ENCODE measurements at places on chromosomes 5 and 9. TPM values are rescaled to one million over a fixed set of nuclear protein-coding genes. Genes with fewer than 3 reads are reported as not detected.

DNA sequence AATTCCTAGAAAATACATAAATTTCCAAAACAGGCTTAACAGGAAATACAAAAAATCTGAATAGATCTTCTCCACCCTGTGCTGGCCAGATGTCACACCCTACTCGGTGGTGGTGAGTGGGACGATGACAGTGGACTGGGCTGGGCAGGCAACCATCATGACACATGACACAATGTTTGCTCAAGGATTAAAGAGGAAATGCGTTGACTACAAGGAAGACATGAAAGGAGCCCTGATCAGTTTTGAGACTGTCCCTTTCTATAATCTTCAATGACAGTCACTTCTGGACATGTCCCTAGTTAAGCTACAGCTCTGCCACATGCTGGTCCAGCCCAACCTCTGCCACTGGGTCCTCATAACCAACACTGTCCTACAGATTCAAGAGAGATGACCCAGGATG is 99.8 kb downstream of the ZDHHC21 start:
- no peak for DNase-seq

- no peak for DNase-seq
Measured at GRCh38 chr5:40452874-40453624, 226.7 kb upstream of the PTGER4 start.

- DNase-seq, result no peak
Measured at GRCh38 chr9:108783731-108784495, 71.9 kb downstream of the ACTL7B start.

DNA sequence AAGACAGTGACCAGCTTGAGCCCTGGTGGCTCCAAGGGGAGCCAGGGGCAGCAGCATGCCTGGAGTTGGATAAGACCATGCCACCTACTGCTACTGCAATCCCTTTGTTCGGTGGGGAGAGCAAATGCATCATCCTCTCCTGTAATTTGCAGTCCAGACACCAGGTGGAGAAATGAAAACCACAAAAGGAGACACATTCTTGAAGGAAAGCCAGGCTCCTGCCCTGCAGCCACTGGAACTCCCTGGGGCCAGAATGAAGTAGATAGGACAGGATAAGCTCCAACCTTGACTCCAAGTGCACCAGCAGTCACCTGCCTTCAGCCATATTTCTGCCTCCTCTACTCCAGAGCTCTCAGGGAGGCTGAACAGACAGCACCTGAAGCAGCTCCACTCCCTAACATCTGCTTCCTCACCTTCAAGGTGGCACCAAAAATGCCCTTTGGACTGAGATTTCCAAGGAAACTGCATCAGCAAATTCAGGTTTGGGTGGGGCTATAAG is 65.1 kb upstream of the IQGAP2 start:
- DNase-seq, result no peak

- no peak for DNase-seq
Measured at GRCh38 chr9:128937310-128938165, 9.9 kb downstream of the DOLK start.

Gene SLC34A1
- not detected for total RNA-seq

Gene SUSD3
- total RNA-seq, result 7.9 TPM

DNA sequence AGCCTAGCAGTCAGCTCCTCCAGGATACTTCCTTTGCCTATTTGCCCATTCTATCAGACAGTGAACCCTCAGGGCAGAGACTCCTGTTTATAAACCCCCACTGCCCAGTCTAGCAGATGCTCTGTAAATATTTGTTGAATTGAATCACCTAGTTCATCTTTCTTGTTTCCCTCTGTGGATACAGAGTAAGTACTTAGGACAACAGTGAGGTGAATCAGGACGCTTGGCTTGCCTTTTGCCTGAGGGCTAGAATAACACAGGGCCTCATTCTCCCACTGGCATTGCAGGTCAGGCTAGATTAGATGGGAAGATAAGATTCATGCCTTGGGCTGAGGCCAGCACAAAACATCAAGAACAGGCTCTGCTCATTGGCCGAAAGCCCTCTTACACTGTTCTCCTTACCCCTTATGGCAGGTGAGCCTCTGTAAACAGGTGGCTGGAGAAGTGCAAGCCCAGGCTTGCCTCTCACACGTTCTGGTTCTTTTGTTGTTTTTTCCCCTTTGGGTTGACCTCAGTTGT is 22.2 kb downstream of the TNFSF8 start:
- no peak for DNase-seq

- DNase-seq, result no peak
Measured at GRCh38 chr9:102428305-102428704, 566.8 kb upstream of the CYLC2 start.

DNA sequence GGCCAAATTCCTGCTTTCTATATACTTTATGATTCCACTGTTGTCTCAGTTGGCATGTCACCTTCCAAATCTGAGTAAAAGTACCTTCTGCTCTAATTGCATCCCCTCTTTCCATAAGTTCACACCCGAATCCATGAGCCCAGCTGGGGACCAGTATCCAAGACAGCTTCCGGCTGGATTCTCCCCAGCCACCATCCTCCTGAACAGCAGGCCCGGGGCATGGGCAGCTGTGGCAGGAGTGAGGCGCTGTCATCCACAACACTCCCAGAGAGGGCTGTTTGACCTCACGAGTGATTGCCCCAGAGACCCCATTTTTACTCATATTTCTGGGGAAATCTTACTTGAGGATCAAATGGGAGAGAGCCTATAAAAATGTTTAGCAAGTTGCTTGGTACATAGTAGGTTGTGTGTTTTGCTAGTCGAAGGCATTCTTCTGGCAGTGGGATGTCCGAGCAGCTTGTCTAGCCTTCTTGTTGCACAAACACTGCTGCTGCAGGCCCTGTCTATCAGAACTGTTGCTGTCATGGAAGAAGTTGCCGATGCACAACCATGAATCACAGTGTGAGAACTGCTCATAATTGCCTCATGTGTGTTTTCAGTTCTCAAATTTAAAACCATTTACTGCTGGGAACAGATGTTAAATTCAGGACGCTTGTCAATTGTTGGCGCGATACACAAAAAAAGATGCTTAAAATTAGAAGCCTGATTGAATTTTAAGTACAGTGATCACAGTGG is 93.8 kb downstream of the HSPA4 start:
- DNase-seq, result no peak

Gene OR1J2
- total RNA-seq, result not detected

GRCh38 chr9:134324359-134325095 is 1.7 kb upstream of the RXRA start:
- DNase-seq, result no peak

Gene TMC1
- total RNA-seq, result not detected

DNA sequence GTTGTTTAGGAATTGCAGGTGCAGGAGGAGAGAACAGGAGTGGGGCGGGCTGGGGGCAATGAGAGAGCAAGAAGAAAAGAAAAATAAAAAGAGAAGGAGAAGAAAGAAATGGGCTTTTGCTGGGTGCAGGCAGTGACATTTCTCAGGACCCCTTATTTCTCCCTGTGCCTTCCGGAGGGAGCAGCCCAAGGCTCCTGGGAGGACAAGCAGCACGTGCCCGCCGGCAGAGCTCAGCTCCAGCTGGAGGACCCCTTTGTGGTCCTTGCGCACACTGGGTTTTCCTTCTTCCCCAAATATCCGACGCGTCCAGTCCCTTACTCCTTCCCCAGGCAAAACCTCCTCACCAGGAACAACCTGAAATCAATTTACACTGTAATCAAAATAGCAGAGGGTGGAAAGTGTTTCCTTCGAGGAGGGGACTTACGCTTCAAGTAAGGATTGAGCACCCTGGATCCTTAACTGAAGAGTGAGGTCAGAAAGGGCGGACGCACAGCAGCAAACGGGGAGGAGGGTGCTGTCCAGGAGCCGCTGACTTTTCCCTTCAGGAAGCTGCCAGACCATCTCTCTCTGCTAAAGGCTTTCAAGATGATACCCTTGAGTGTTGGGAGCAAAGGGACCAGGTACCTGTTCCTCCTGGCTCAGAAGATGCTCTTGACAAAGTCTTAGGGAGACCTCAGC is 2.1 kb downstream of the BTNL9 start:
- DNase-seq, result no peak

DNA sequence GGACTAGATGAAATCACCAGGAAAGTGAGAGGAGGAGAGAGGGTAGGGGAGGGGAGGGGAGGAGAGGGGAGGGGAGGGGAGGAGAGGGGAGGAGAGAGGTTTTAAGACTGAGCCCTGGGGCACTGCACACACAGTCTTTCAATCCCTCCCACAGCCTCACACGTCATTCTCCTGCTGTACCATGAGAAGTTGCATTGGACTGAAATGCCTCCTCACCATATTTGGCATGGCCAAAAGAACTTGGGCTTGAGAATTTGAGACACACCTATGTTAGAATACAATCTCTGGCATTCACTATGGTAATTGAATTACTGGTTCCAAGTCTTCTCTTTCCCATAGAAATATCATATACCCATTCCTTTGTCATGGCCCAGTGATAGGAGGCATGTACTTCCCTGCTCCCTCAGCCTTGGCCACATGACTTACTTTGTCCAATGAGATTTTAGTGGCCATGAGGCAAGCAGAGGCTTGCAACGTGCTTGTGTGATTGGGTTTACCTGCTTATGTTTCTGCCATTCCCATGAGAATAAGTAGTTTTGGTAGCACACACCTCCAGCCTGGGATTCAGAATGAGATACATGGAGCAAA is 133.3 kb upstream of the SMARCA2 start:
- no peak for DNase-seq

Gene CDH6
- 34.7 TPM for total RNA-seq

Gene NUP155
- total RNA-seq, result 23.4 TPM

- DNase-seq, result no peak
Measured at GRCh38 chr9:125785248-125785751, 38.1 kb downstream of the PBX3 start.

GRCh38 chr5:107464876-107465275 is 205.9 kb downstream of the EFNA5 start:
- no peak for DNase-seq

GRCh38 chr5:143085319-143085917 is 315.2 kb downstream of the ARHGAP26 start:
- DNase-seq, result no peak

DNA sequence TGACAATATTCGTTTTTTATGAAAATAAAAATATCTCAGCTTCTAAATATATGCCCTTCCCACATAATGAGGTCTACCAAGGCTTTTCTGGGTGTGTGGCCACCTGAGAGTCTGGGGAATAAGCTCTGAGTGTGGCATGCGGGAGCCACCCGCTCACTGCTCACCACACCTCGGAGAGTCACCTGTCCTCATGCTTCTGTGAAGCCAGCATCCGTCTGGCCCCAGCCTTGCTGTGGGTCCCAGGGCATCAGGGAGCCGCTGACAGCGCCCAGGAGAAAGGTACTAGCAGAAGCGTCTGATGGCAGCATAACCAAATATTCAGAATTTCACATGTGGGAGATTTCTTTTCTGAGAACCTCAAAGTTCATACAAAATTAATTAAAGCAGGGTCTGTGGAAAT is 133.2 kb upstream of the IRX4 start:
- no peak for DNase-seq

- no peak for DNase-seq
Measured at GRCh38 chr5:167336161-167336560, 955.3 kb upstream of the WWC1 start.

GRCh38 chr5:156755421-156756087 is 94.5 kb upstream of the PPP1R2B start:
- no peak for DNase-seq

Gene KLF4
- total RNA-seq, result 352 TPM

GRCh38 chr5:131997727-131998117 is 13.7 kb downstream of the ACSL6 start:
- DNase-seq, result no peak

GRCh38 chr5:179344431-179345182 is 654 bp downstream of the ADAMTS2 start:
- DNase-seq, result no peak

Gene SPINK7
- total RNA-seq, result not detected

DNA sequence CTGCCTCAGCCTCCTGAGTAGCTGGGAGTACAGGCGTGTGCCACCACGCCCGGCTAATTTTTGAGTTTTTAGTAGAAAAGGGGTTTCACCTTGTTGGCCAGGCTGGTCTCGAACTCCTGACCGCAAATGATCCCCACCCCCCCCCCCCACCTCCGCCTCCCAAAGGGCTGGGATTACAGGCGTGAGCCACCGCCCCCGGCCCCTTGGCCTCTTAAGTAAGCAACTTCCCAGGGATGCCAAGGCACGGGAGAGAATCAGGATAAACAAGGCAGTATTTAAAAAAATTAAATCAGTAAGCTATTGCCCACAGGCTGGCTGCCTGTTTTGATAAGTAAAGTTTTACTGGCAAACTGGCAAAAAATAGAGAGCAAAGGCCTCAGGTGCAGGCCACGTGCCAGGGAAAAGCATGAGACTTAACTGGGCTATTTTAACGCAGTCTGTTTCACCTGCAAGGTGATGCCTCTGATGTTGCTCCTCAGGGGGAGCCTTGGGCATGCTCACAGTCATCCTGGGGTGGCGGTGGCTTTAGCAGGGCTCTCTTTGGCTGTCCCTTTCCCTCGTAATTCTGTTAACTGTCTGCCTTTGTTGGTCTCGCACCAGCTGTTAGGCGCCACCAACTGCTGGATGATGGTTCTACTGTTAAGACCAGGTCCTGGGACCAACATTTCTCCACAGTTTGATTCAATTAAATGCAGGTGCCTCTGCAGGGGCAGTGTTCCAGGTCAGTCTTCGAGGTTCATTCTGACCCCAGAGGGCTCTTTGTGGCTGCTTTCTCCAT is 19.4 kb upstream of the RNF130 start:
- DNase-seq, result no peak

DNA sequence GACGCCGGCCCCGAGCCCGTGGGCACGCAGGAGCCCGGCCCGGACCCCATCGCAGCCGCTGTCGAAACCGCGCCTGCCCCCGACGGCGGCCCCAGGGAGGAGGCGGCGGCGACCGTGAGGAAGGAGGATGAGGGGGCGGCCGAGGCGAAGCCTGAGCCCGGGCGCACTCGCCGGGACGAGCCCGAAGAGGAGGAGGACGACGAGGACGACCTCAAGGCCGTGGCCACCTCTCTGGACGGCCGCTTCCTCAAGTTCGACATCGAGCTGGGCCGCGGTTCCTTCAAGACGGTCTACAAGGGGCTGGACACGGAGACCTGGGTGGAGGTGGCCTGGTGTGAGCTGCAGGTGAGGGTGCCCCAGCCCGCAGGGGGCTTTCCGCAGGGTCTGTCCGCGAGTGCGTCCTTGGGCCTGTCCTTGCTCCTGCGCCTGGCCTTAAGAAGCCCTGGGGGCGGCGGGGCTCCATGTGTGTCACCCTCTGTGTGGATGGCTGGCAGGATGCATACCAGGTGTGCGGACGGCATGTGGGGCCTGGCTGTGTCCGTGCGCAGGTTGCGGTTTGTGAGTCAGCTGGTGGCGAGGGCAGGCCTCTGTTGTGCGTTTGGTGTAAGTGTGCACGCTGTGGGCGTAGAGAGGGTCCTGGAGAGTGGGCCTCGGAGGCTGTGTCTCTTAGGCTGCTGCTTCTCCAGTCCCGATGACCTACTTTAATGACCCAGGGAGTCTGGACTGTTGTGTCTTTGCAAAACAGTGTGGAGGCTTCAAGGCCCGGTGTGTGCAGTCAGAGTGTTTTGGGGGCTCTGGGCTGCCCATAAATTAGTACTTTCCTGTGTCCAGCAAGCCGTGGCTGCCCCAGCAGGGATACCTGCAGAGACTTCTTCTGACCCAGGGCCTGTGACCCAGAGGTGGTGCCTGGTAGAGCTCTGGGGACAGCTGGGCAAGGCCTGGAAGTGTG is 1.6 kb downstream of the WNK2 start:
- DNase-seq, result no peak

GRCh38 chr5:112784726-112785125 is 47.0 kb downstream of the APC start:
- no peak for DNase-seq

Gene ARHGEF39
- not detected for total RNA-seq
